ENCODE measurements at places on chromosomes 2 and 18.
A peak's percentile ranks its signal among the peaks of the same experiment; 100 is the strongest.

DNA sequence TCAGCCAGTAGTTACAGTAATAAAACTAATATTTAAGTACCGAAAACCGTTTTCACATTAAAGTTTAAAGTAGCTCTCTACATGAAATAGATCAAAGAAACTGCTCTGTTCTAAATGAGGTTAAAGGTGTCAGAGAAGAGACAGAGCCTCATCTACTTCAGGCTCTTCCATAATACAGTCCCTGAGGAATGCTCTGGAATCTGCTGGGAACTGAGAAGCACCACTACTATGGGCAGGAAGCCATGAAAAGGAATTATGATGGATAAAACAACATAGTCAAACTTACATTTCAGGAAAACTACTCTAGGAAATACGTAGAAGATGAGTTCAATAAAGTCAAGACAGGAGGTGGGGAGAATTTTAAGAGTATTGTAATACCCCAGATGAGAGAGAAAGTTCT is 60.0 kb downstream of the ROCK1 start:
- no peak overlapping the region for H3K4me3 ChIP-seq
- no peaks in the 10 kb centered on the region for H3K4me1 ChIP-seq
- no peak overlapping the region for H3K27ac ChIP-seq
- H3K27me3 ChIP-seq = no peaks in the 10 kb centered on the region

DNA sequence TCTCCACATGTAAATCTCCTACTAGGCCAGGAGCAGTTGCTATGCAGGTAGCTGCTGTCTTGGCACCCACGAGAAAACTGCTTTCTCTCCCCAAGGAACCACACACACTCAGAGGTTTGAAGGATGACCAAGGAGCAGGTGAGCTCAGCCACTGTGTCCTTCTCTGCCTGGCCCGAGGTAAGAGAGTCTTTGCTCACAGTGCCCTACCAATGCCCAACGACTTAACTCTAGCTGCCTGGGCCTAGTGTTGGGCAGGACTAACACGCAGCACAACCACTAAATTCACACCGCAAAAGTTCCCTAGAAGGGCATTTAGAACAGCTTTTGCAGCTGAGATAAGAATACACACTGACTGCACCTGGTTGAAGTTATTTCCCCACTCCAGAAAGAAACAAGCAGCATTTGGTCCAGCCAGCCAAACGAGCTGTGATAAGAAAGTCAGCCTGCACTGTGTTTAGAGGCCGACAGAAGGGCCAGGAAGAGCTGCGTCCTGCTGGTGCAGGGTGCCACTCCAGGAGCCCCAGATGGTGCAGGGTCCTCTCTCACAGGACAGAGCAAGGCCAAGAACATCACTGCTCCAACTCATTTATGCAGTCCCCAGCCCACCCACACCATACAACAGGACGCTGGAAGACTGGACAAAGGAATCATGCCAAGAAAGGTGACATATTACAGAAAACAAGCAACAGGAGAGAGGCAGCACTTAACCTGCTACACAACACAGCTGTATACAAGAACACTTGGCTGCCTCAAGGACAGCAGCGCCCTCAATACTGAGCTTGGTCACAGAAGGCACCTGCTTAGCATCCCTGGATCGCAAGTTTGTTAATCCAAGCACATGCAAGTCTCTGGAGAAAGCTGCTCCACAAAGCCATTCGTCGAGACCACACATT is 12.5 kb downstream of the HDLBP start:
- peaks cover 6% of the 10 kb centered on the region for H3K4me1 ChIP-seq
- H3K36me3 ChIP-seq = peaks cover 1% of the 10 kb centered on the region
- H3K27me3 ChIP-seq = no peaks in the 10 kb centered on the region

DNA sequence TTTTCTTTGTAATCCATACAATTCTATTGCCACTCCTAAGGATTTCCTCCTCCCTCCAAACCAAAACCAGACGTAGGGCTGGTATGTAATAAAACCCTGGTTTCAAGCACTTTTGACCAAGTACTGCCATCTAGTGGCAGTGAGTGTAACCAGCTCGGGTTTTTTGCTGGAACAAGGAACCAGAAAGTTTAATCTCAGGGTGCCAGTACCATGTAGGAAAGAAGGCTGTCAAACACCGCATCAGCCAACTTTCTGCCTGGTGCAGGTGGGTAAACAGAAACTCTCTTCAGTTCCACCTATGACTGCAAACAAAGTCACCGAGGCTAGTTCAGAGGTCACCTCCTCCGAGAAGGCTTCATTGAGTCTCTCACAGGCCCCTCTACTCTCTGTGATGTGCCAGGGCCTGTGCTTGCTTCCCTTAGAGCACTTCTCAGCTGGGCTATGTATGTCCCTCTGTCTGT is 10.2 kb upstream of the THNSL2 start:
- no peaks in the 10 kb centered on the region for H3K36me3 ChIP-seq
- peak; percentile 84 for DNase-seq
- H3K27ac ChIP-seq = no peak overlapping the region
- no peaks in the 10 kb centered on the region for H3K27me3 ChIP-seq

DNA sequence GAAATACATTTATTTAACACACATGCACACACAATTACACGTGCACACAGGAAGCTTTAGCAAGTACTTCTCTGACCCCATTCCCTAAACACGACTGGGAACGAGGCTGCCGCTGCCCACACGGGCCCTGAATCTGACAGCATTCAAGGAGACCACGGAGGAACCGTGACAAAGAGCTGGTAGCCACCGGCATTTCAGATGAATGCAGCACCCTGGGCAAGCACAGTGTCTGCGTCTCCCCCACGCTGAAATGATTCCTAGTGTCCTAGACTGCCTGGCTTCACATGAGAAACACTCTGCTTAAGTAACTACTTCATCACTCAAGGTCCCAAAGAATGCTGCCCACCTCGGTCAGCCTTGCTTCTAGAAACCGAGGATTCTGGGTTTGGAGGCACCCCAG is 95.0 kb downstream of the HDAC4 start:
- H3K4me1 ChIP-seq = peaks cover 7% of the 10 kb centered on the region
- no peaks in the 10 kb centered on the region for H3K36me3 ChIP-seq
- H3K27ac ChIP-seq = peak overlapping the region; percentile 57
- peak; percentile 31 for DNase-seq

GRCh38 chr2:241905716-241906377 is 36.3 kb downstream of the RTP5 start:
- H3K27me3 ChIP-seq = no peaks in the 10 kb centered on the region
- no peak overlapping the region for H3K27ac ChIP-seq
- H3K4me1 ChIP-seq = peaks cover 5% of the 10 kb centered on the region
- no peak for DNase-seq
- no peak overlapping the region for H3K4me3 ChIP-seq

GRCh38 chr2:232075080-232075479 is 113.6 kb downstream of the DIS3L2 start:
- peaks cover 3% of the 10 kb centered on the region for H3K4me1 ChIP-seq
- H3K4me3 ChIP-seq = no peak overlapping the region

DNA sequence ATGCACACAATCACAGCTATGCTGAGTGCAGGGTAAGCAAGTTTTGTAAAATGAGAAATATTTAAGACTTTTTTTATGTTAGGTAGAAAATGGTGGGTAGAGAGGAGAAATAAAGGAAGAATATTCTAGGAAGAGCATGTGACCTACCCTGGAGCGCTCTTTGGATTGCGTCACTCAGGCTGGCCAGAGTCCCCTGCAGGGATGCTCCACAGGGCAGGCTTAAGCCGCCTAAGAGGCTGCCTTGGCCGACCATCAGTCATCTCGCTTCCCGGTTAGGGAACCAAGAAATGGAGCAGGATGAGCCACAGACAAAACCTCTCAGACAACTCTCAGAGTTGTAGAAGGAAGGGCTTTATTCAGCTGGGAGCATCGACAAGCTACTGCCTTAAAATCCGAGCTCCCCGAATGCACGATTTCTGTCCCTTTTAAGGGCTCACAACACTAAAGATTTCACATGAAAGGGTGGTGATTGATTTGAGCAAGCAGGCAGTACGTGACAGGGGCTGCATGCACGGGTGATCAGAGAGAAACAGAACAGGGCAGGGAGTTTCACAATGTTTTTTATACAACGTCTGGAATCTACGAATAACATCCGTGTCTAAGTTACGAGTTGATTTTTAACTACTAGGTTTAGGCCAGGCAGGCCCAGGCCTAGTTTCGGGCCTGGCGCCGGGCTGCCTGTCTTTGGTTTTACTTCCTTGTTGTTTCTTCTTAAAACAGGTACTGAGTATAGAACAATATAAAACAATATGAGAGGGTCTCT is 1072.0 kb downstream of the CBLN2 start:
- no peak overlapping the region for H3K27ac ChIP-seq
- H3K4me3 ChIP-seq = no peak overlapping the region
- H3K4me1 ChIP-seq = no peaks in the 10 kb centered on the region
- H3K36me3 ChIP-seq = no peaks in the 10 kb centered on the region

GRCh38 chr2:233208382-233209116 is 42.9 kb upstream of the ATG16L1 start:
- H3K27me3 ChIP-seq = no peaks in the 10 kb centered on the region
- no peaks in the 10 kb centered on the region for H3K36me3 ChIP-seq
- no peak overlapping the region for H3K27ac ChIP-seq
- no peak for DNase-seq
- peaks cover 4% of the 10 kb centered on the region for H3K4me1 ChIP-seq
- H3K4me3 ChIP-seq = no peak overlapping the region

- peak; percentile 52 for DNase-seq
- H3K27ac ChIP-seq = no peak overlapping the region
- H3K4me1 ChIP-seq = peaks cover 3% of the 10 kb centered on the region
- no peak overlapping the region for H3K4me3 ChIP-seq
- no peaks in the 10 kb centered on the region for H3K27me3 ChIP-seq
Measured at GRCh38 chr2:203637471-203638167, 68.8 kb upstream of the CD28 start.

DNA sequence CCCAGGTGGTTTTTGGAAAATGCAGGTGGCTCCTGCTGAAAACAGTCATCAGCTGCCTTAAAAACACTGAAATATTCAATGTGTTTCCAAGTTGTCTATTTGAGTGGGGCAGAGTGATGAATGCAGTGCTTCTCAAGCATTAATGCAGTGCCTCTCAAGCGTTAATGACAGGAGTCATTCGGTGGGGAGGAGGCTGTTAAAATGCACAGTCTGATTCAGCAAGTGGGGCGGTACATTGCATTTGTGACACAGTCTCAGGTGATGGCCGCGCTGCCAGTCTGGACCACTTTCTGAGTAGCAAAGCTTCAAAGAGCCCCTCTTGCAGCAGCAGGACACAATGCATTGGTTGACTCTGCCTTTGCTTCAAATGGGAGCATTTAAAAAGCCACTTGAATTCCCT is 231.4 kb upstream of the RGPD4 start:
- H3K4me3 ChIP-seq = no peak overlapping the region
- no peaks in the 10 kb centered on the region for H3K4me1 ChIP-seq
- no peak for DNase-seq
- no peaks in the 10 kb centered on the region for H3K27me3 ChIP-seq
- H3K36me3 ChIP-seq = no peaks in the 10 kb centered on the region

DNA sequence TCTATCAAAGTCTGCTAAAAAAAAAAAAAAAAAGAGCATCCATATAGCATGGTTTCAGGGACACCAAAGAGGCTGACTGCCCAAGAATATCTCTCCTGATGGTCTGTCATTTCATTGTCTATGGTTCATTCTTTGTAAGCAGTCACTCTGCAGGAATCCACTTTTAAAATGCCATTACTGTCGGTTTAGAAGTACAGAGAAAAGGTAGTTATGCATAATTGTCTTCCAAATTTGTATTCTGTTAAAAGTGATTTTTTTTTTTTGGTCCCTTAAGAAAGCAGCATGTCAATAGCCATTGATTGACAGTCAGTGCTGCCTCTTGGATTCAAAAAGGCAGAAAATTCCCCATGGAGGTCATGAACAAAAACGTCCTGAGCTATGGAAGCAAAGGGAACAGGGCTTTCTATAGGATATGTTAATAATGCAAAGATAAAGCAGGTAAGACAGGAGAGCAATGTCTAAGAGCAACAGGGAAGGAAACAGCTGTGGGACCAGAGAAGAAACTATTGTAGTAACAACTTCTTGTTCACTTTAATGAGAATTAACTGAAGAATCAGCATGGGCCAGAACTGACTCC is 245.8 kb downstream of the TMX3 start:
- H3K27ac ChIP-seq = no peak overlapping the region
- no peaks in the 10 kb centered on the region for H3K4me1 ChIP-seq
- no peak for DNase-seq
- H3K4me3 ChIP-seq = no peak overlapping the region
- no peaks in the 10 kb centered on the region for H3K27me3 ChIP-seq

DNA sequence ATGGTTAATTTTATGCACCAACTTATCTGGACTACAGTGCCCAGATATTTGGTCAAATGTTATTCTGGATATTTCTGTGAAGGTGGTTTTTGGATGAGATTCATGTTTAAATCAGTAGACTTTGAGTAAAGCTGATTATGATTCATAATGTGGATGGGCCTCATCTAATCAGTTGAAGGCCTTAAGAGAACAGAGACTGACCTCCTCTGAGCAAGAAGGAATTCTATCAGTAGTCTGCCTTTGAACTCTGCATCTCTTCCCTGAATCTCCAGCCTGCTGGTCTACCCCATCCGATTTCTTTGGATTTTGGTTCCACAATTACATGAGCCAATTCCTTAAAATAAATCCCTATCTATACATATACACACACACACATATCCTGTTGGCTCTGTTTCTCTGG is 82.8 kb upstream of the MAP4K3 start:
- no peaks in the 10 kb centered on the region for H3K27me3 ChIP-seq
- no peaks in the 10 kb centered on the region for H3K36me3 ChIP-seq
- no peak overlapping the region for H3K27ac ChIP-seq
- no peak overlapping the region for H3K4me3 ChIP-seq
- DNase-seq = no peak

DNA sequence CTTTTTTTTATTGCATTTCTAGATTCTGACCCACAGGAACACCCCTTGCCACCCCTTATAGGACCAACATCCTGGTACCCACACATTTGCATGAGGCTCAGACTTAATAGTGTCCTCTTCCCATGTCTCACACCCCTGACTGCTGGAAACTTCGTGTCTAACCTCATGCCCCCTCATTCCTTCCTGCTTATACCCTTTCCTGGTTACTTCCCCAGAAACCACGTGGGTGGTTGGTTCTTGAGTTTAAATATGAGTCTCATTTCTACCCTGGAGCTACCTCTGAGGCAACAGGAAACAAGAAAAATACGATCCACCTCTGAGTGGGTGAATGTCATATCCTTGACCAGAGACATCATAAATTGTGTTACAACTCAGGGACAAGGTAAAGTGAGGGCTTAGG is 1.6 kb downstream of the TNP1 start:
- no peak for DNase-seq
- no peaks in the 10 kb centered on the region for H3K36me3 ChIP-seq
- no peaks in the 10 kb centered on the region for H3K27me3 ChIP-seq

GRCh38 chr2:54574107-54574859 is 118.2 kb downstream of the SPTBN1 start:
- peaks cover 29% of the 10 kb centered on the region for H3K4me1 ChIP-seq
- H3K36me3 ChIP-seq = peaks cover 6% of the 10 kb centered on the region
- no peak for DNase-seq
- H3K27me3 ChIP-seq = no peaks in the 10 kb centered on the region
- no peak overlapping the region for H3K4me3 ChIP-seq

DNA sequence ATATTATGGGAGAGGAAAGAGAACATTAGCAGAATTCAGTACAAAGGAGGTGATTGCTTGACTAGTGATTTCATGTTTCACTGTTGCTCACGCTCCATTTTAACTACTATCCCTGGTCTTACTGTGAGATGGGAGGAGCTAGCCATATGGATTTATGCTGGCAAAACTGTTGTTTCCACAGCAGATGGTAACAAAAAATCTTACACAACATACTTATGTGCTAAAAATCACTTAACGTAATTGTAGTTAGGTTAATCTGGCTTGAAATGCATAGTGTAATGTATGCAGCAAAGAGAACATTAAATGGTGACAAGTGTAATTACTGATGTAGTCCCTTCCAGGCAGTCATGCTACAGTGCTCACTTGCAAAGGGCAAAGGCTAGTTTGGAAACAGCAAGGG is 155.6 kb upstream of the LYPD1 start:
- H3K27ac ChIP-seq = no peak overlapping the region
- no peak overlapping the region for H3K4me3 ChIP-seq
- H3K27me3 ChIP-seq = no peaks in the 10 kb centered on the region
- H3K4me1 ChIP-seq = peaks cover 6% of the 10 kb centered on the region
- H3K36me3 ChIP-seq = no peaks in the 10 kb centered on the region
